ENCODE measurements at places on chromosomes 3 and 15. TPM values are rescaled to one million over a fixed set of nuclear protein-coding genes. Genes with fewer than 3 reads are reported as not detected.
A peak's percentile ranks its signal among the peaks of the same experiment; 100 is the strongest.

OXTR gene
- polyA plus RNA-seq: 7.6 TPM

PIF1 gene
- 8.3 TPM for polyA plus RNA-seq

IQCF5 gene
- not detected for polyA plus RNA-seq

GOLGA8G gene
- polyA plus RNA-seq: not detected

CKMT1B gene
- polyA plus RNA-seq: not detected

- no peak for DNase-seq
Observed at GRCh38 chr3:72161881-72162595, 377.1 kb upstream of the PROK2 start.

GRCh38 chr3:196604548-196604947, 34.9 kb upstream of the NRROS start:
- no peak for DNase-seq

DNA sequence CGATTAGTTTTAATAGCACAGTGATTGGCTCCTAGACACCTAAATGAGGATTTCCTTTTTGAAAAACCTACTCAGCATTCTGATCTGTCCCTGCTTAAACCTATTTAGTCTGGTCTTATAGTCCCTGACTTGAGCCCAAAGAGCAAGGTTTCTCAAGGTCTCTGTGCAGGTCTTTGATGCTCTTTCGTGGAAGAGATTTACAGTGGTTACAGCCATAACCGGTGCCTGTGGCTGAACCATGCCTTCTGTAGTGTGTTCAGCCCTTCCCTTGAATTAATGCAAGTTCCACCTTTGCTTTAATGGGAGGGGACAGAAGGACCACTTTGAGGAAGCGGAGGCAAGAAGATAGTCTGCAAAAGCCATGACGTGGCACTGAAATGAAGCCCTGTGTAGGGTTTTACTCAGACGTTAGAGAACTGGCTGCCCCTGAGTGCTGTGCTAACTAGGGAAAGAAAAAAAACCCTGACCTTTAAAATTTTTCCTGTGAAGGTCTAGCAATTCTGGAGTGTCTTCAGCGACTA, 43.0 kb downstream of the ZBTB38 start:
- no peak for DNase-seq

DNA sequence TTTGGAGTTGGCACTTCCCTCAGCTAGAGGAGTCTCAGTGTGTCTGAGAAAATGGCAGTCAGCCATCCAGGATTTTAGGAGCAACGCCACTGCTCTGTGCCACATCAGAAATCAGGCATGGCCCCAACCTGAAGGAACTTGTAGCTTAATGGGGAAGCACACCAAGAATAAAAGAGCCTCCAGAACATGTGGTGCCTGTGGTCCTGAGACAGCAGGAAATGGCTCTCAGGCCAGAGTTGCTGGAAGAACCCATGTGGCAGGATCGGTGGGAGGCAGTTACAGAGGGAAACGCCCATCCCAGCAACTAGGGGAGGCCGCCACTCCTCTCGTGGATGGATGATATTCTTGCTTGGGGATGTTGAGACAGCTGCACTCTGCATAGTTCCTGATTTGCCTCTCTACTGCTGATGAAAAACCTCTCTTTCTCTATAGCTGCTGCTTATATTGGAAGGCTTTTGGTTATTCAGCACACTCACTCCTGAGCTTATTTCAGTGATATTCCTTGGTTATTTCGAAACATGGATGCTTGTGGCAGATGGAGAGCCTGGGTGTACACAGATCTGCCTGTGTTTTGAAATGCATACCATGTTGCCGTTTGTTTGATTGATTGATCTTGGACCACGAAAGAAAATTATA, 52.4 kb downstream of the KLHL25 start:
- peak; percentile 59 for DNase-seq

DNA sequence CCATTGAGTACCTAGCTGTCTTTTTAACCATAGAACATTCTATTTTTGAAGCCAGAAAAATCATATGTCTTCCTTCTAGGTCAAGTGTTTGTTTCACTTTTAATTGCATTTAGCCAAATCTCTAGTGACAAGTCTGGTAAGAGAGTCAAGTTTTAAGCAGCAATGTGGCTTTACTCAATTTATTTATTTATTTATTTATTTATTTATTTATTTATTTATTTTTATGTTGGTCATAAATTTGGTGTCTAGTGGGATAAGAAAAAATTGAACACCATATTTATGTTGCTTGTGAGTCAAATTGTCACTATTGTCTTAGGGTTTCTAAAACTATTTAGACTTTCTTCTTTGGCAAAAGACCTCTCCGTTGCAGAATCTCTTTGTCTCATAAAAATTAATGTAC, 174.5 kb upstream of the BCHE start:
- DNase-seq: no peak

- no peak for DNase-seq
Observed at GRCh38 chr3:127682561-127682960, 9.8 kb downstream of the ABTB1 start.

GRCh38 chr15:86432861-86433260, 353.2 kb downstream of the AGBL1 start:
- DNase-seq: no peak

GRCh38 chr3:8739757-8740504, 6.3 kb downstream of the CAV3 start:
- DNase-seq: no peak

GRCh38 chr3:62051506-62051905, 321.8 kb downstream of the FEZF2 start:
- DNase-seq: peak; percentile 19
